ENCODE measurements at places on chromosomes 1 and 21. TPM values are rescaled to one million over a fixed set of nuclear protein-coding genes. Genes with fewer than 3 reads are reported as not detected.

GRCh38 chr1:185536165-185536920 is 197.8 kb upstream of the HMCN1 start:
- no peak for DNase-seq

- no peak for DNase-seq
Observed at GRCh38 chr1:94595658-94596057, 54.1 kb upstream of the F3 start.

DNA sequence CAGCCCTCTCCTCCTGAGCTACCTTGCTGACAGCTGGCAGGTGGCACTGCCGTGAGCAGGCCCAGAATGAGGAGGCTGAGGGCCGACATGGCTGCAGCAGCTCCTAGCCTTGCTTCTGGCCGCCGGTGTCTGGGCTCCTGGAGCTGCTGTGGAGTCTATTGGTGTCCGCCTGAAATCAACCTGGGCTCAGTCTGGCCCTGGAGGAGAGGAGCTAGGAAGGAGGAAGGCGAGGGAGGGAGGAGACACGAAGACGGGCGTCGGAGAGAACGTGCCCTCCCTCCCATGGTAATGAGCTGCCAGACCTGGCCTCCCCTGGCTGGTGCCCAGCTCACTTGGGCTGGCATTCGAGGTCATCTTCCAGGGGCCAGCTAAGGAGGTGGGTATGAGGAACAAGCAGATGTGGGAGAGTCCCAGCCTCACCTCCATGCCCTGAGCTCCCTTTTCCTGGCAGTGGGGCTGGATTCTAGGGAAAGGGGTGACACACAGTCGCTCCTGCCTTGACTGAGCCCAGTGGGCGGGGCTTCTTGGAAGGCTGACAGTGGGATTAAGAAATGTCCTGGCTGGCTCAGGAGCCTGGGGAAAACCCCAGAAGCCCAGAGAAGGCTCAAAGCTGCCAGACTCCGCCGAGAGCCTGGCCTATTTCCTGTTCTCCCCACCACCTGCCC is at the start of gene PDZK1IP1:
Gene PDZK1IP1 (minus strand): TSS at position 193 of the 665 bp plus-strand sequence. CDS start 104 bp downstream, at position 89.
- no peak for DNase-seq

- DNase-seq, result no peak
Observed at GRCh38 chr1:210848474-210848873, 285.5 kb downstream of the KCNH1 start.

DNA sequence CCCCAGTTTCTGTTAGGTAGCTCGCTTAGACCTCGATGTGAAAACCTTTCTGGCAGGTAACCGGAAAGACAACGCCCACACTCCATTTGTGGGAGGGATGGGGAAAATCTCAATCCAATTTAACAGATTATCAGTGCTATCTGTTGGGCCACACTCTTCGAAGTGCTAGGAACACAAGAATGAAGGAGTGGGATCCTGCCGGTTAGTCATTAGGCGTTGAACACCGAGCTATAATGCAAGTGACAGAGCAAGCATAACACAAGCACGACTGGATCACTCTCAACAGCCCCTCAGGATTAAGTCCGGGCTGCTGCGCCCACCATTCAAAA is 531 bp downstream of the SNIP1 start:
- DNase-seq, result no peak

GRCh38 chr1:160177231-160177630 is 13.1 kb upstream of the CASQ1 start:
- DNase-seq, result no peak

- DNase-seq, result no peak
Observed at GRCh38 chr1:9596415-9597123, 7.9 kb downstream of the TMEM201 start.

DNA sequence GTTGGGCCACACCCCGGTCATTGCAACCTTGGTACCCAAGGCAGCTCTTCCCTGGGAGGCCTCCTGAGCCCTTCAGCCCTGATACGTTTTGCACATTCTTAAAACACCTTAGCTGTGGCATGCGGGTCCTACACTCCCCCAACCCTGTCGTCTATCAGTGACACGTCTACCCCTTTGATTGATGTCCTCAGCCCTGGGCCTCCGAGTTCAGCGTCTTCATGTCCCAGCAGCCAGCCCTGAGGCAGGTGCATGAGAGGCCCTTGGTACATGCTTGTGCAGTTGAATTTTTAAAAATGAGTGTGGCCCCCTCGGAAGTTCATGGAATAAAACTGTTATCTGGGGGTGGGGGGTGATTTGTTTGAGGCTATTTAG is 38.9 kb upstream of the ADARB1 start:
- no peak for DNase-seq

- no peak for DNase-seq
Observed at GRCh38 chr1:159786465-159786864, 5.7 kb downstream of the DUSP23 start.

DNA sequence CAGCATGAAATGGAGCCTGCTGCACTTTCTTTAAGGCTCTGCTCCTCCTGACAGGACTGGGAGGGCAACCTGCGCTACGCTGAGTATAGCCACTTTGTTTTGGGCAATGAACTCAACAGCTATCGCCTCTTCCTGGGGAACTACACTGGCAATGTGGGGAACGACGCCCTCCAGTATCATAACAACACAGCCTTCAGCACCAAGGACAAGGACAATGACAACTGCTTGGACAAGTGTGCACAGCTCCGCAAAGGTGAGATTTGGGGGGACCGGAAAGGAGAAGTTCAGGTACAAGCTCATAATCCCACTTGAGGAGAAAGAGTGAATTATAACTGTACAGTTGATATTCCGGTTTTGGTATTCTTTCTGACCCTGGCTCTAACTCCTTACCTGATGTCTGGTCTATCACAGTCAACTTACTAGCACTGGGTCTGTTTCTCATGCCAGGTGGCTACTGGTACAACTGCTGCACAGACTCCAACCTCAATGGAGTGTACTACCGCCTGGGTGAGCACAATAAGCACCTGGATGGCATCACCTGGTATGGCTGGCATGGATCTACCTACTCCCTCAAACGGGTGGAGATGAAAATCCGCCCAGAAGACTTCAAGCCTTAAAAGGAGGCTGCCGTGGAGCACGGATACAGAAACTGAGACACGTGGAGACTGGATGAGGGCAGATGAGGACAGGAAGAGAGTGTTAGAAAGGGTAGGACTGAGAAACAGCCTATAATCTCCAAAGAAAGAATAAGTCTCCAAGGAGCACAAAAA is 5.4 kb downstream of the ANGPTL7 start:
- no peak for DNase-seq

DNA sequence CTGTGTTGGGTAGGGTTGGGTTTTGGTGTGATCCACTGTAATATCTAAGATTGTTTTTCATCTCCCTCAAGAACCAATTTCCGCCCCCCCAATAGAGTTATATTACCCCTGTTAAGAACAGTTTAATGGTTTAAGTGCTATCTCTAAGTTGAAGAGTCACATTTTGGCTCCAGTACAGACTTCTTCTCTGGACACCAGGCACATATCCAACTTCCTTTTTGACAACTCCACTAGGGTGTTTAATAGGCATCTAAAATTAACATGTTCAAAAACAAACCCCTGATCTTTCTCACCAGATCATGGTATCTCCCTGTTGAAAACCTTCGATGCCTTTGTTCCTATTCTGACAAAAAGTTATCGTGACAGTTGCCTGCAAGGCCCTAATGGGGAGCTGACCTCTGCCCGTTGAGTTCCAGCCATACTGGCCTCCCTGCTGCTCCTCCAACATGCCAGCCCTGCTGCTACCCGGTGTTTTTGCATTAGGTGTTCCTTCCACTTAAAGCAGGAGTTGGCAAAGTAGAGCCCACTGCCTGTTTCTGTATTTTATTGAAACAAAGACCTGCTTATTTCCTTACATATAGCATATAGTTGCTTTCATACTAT is 18.6 kb downstream of the USP24 start:
- DNase-seq, result no peak

GRCh38 chr1:109184687-109185086 is 29.0 kb upstream of the SARS1 start:
- no peak for DNase-seq

DNA sequence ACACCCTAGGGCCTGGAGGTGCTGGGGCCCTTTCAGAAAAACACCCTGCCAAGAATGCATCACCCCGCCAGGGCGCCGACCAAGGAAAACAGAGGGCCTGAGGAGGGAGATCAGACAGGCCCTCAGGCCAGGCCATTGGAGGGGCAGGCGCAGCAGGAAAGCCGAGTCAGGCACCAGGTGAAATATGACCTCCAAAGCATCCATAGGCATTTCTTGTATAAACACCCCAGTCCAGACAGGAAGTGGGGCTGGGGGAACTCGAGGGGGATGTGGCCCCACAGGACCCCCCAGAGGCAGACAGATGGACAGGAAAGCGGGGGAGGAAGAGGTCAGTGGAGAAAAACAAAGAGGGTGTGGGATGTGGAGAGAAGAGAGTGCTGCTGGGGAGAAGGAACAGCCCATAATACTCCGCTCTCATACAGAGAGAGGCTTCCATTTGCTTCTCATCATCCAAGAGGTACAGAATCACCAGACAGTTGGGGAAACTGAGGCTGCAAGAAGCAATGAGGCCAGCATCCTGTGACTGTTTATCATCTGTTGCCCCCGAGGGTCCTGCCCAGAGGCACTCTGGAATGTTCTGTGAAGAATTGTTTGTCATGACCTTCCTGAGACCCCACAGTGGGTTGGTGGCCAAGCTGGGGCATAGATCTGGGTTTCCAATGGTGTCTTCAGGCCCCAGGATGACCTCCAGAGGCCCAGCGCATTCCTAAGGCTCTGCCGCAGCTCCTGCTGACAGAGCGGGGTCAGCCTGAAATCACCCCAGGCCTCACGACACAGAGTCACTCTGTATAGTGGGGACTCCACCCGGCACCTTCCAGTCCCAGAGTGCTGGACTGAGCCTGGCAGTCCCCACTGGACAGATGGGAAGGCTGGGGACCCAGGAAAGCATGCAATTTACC is 18.0 kb downstream of the TRIM62 start:
- DNase-seq, result no peak

DNA sequence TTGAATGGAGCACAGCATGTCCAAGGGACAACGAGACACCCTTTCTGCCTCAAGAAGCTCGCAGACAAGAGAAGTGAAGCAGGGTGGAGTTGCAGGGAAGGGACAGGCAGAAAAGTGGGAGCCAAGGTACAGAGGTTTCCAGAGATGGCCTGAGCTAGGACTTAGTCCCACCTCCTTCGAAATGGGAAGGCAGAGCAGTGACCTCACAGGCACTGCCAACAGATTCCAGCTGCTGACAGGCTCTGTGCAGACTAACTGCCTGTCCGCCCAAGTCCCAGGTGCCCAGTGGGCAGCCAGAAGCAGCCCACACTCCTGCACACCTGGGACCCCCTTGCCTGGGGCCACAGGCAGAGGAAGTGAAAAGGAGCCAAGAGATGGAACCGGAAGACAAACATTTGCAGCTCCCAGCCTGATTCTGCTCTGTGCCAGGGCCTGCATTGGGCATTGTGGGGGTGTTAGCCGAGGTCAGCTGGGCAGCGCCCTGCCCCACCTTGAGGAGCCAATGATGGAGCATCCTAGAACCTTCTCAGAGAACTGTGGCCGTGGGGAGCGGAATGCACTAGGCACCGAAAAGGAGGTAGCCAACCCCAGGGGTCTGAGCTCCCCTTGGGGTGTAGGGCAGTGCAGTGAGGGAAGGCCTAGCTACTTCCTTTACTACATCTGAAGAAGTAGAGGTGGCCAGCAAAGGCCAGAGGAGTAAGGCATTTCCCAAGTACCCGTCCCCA is 27.5 kb upstream of the RSPO1 start:
- no peak for DNase-seq

- no peak for DNase-seq
Observed at GRCh38 chr21:21076491-21076890, 78.3 kb downstream of the NCAM2 start.

- DNase-seq, result no peak
Observed at GRCh38 chr1:45211076-45211475, 4.7 kb upstream of the ZSWIM5 start.

DNA sequence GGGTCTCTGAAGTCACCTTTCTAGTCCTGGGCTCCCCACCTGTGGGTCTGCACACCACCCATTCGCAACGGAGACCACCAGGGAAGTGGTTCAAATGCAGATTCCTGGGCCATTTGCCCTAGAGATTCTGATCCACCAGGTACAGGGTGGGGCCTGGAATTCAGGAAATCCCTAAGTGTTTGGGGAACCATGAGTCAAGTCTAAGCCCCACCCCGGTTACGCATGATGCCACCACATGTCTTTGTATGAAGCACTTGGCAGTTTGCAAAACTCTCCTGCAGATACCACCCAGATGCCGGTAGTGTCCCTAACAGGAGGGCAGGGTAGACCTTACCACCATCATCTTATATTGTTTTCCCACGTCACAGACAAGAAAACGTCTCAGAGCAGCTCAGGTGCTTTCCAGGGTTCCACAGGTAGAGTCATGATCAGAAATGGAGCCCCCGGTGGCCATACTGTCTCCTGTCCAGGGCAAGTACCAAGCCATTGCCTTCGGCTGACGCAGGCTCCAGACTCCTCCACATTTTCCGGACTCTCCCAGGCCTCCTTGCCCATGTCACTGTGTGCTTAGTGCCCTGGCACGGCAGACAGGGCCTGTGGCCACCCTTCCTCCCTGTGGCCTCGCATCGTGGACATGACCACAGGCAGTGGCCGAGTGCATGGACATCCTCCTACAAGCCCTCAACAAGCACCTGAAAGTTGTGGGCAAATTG is 89.2 kb upstream of the TMEM51 start:
- DNase-seq, result no peak

DNA sequence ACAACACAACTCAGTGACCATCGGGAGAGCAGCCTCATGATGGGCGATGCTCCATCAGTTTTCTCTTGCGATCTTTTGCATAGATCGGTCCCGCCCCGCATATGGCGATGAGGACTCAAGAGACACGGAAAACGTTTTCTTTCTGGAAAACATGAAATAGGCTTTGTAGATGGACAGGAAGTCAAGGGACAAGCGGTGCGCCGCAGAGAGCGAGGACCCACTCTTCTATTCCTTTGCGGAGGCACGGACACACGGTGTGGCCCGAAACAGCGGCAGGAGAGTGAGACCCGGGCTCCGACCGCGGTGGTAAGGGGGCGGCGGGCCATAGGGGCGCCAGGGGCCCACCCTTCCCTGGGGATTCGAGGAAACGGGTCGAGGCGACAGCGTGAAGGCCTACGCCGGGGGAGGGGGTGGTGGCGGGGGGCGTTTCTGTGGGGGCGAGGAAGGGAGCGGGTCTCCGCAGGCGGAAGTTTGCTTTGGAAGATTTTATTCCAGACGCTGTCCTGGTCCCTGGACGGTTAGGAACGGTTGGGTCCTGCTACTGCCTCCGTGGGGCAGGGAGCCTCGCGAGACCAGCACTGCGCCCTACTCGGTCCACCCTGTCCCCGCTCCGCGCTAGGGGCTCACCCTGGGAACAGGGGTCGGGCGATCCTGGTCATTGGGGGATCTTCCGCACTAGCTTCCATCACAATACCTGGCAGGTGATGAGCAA is 796 bp upstream of the TDRKH start:
- DNase-seq, result no peak

FBXO42 gene
- total RNA-seq, result 24.2 TPM

OR2AK2 gene
- total RNA-seq, result not detected

ALX3 gene
- total RNA-seq, result not detected

KLF17 gene
- total RNA-seq, result 0.19 TPM

ODR4 gene
- total RNA-seq, result 12.4 TPM

USP1 gene
- 14.6 TPM for total RNA-seq

OR2T29 gene
- total RNA-seq, result not detected

AQP10 gene
- total RNA-seq, result not detected

CYYR1 gene
- total RNA-seq, result 6.6 TPM

ATP6V1G3 gene
- total RNA-seq, result not detected
